Transverse colon (tissue), 4 donors: ENCODE measurements at places on chromosomes 16 and 17.

DNA sequence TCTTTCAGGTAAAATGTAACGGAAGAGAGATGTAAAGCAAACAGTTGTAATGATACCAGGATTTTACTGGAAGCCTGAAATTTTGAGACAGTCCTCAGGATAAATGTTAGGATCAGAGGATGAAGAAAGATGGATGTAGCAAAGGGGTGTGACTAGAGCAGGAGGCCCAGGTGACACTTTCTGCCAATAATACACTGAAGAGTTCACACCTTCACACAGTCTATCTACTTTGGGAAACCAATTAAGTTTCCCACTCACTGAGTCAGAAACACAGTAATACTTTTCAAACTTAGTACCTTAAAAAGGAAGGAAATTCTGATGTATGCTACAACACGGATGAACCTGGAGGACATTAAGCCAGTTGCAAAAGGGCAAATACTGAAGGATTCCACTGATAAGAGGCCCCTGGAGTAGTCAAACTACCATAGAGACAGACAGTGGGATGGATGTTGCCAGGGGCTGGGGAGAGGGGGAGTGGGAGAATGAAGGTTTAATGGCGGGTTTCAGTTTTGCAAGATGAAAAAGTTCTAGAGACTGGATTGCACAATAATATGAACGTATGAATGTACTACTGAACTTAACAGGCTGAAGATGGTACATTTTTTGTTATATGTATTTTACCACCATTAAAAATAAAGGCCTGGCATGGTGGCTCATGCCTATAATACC lies 62.3 kb downstream of the CYTH1 start:
- DNase-seq: no peak

DNA sequence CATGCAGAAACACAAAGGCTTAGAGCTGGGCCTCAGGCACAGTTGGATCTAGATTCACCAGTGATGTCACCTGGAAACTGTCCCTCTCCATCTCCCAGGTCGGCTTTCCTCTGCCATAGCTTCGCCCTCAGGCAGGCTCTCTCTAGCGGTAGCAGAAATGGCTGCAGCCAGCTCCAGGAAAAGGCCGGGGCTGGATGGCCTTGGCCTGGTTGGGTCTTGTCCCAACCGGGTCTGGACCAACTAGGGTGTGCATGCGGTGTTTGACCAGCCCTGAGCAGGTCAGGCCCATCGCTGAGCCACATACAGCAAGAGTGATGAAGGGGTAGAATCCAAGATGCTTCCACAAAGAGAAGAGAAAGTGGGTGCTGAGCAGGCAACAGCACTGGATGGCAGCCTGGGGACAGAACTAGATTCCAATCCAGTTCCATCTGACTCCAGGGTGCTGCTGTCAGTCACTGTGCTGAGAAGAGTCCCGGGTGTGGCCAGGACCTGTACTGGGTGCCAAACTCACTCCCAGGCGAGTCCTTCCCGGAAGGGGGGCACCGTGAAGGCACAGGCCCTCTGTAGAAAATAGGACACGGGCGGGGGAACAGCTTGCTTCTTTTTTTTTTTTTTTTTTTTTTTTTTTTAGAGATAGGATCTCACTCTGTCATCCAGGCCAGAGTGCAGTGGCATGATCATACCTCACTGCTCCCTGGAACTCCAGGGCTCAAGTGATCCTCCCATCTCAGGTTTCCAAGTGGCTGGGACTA lies 51.8 kb downstream of the SOCS3 start:
- DNase-seq: no peak

GRCh38 chr17:61414141-61414935 lies 14.7 kb downstream of the TBX2 start:
- DNase-seq: no peak

DNA sequence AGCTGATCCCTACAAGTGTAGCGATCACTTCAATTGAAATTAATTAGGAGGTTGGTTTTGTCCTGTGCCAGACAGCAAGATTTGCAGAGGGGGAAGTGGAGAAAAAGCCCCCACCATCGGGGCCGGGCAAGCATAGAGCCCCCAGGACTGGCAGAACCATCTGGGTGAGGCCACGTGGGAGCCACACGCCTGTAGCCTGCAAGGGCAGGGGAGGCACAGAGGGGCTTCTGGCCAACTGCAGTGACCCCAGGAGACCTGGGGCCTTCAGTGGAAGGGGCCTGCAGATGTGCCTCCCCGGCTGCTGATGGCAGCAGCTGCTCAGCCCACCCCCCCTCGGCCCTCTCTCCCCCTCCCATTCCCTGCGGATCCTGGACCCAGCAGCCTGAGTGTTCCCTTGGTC lies 54.1 kb downstream of the BAHCC1 start:
- no peak for DNase-seq

GRCh38 chr16:11136600-11136999 lies 119.4 kb downstream of the SOCS1 start:
- DNase-seq: no peak

GRCh38 chr17:74390680-74391653 lies 23.7 kb downstream of the GPR142 start:
- no peak for DNase-seq

- DNase-seq: no peak
Measured at GRCh38 chr17:27550291-27550930, 80.6 kb upstream of the LGALS9 start.

GRCh38 chr16:25692351-25692741 lies 587 bp downstream of the HS3ST4 start:
- DNase-seq: no peak

DNA sequence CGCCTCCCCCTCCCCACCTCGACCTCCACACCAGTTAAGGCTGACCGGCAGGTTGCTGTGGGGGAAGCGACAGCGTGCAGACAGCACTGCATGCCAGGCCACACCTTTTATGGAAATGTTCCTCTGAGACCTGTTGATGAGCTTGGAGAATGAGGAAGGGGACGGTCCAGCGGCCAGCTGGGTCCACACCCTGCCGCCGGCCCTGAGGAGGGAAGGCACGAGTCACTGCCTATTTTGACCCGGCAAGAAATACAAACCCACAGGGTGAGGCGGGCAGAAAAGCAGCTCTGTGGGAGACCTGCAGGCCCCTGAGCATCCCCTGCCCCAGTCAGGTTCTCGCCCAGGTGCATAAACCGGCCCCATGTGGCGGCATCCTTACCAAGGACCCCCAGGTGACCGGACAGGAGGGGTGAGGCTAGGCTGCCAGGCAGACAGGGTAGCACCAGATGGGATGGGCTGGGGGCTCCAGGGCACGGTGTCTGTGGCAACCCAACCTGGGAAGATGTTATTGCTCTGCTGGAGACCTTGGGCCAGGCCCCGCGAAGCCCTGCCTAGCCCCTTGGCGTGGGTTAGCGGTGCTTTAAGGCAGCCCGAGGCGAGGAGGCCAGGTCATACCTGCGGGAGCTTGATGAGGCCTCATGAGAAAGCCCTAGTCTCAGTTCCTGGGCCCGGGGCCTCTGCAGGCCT lies 12.7 kb downstream of the NATD1 start:
- no peak for DNase-seq

GRCh38 chr17:63140255-63140654 lies 174.2 kb downstream of the TANC2 start:
- DNase-seq: peak; percentile 32

GRCh38 chr16:27634779-27635178 lies 84.8 kb downstream of the KATNIP start:
- no peak for DNase-seq

- no peak for DNase-seq
Measured at GRCh38 chr17:46031920-46032319, 32.9 kb downstream of the STH start.

DNA sequence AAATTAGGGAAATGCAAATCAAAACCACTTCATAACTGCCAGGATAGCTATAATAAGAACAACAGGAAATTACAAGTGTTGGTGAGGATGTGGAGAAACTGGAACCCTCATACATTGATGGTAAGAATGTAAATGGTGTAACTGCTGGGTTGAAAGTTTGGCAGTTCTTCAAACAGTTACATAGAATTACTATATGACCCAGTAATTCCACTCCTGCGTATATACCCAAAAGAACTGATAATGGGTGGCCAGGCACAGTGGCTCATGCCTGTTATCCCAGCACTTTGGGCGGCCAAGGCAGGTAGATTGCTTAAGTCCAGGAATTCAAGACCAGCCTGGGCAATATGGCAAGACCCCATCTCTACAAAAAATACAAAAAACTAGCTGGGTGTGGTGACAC lies 4.5 kb upstream of the CMTM4 start:
- DNase-seq: no peak

DNA sequence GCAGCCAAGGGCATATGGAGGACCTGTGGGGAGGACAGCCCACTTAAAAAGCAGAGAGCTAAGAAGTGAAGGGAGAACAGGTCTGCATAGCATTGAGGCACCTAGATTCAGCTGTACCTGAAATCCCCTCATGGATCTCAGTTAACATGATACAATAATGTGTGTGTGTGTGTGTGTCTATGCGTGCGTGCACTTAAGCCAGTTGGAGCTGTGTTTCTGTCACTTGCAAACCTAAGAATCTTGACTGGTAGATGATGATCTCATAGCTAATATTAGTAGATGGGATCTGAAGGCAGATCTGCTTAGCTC lies 1.7 kb upstream of the ITPRIPL2 start:
- no peak for DNase-seq

DNA sequence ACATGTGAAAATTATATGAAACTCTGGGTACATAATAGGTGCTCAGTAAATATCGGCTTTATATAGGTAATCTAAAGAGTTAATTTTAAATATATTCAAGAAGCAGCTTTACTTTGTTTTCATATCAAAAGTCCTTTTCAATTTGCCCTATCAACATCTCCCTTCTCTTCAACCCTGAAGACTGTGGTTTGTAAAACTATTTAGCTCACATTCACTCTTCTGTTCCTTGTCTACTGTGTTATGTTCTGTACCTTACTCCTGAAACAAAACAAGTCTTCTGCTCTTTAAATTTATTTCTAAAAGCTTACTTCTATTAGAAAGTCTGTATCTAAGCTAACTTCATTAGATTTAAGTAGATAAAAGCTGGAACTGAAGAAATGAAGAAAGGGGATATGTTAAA lies 301.7 kb upstream of the PMFBP1 start:
- DNase-seq: no peak

DNA sequence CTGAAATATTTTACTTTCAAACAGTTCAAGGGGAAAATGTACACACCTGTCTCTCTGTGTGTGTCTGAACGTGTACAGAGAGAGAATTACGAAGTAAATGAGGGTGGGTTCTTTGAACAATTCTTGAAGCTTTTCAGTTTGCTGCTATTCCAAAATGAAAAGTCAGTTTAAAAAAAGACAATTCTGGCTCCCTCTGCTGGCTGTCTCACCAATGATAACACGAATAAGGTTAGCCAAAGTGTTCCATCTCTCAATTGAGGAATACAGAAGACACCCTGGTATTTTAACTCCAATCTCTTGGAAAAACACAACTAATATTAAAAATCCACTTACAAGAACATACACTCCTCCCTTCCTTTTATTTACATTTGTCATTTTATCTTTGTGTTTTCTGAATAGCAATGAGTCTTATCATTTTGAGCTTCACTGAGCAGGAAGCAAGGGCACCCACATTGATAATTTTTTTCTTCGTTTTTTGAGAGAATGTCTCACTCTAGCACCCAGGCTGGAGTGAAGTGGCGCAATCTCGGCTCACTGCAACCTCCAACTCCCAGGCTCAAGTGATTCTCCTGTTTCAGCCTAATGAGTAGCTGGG lies 20.5 kb downstream of the EFTUD2 start:
- DNase-seq: no peak

DNA sequence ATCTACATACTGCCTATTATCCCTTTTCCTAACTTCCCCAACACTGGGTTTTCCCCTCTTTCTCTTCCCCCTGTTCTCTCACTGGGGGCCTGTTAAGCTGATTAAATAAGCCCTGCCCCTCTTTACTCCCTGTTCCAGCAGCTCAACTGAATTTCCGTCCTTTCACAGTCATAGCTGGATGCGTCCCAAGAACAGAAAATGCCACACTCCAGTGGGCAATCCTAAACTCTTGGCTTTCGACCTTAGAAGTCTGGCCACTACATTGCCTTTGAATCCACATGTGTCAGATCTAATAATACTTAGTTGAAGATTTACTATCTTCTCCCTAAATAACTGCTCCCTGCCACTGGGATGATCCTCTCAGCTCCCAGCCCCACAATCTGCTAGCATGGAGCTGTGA lies 34.5 kb downstream of the KCNJ16 start:
- DNase-seq: no peak

- no peak for DNase-seq
Measured at GRCh38 chr17:14072881-14073280, 3.6 kb downstream of the COX10 start.

GRCh38 chr17:77410470-77410869 lies 269.7 kb downstream of the SEC14L1 start:
- DNase-seq: no peak

- DNase-seq: peak; percentile 21
Measured at GRCh38 chr17:30176855-30177254, 58.6 kb downstream of the SLC6A4 start.
